ENCODE measurements at places on chromosomes 5 and 9. TPM values are rescaled to one million over a fixed set of nuclear protein-coding genes. Genes with fewer than 3 reads are reported as not detected.
A peak's percentile ranks its signal among the peaks of the same experiment; 100 is the strongest.

The RANBP6 gene
- polyA plus RNA-seq: 8.2 TPM

GRCh38 chr9:134069480-134070399 is 1.9 kb upstream of the BRD3 start:
- H3K27me3 ChIP-seq: peaks cover 12% of the 10 kb centered on the region
- no peak for DNase-seq
- peaks cover 4% of the 10 kb centered on the region for H3K4me1 ChIP-seq
- no peaks in the 10 kb centered on the region for H3K36me3 ChIP-seq
- H3K27ac ChIP-seq: no peak overlapping the region
- no peak overlapping the region for H3K4me3 ChIP-seq

DNA sequence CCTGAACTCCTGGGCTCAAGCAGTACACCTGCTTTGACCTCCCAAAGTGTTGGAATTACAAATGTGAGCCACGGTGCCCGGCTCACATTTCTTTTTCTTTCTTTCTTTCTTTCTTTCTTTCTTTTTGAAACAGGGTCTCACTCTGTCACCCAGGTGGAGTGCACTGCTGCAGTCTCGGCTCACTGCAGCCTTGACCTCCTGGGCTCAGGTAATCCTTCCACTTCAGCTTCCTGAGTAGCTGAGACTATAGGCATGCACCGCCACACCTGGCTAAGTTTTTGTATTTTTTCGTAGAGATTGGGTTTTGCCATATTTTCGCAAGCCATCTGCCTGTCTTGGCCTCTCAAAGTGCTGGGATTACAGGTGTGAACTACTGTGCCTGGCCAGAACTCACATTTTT is 183.7 kb downstream of the CCDC171 start:
- DNase-seq: no peak
- H3K4me3 ChIP-seq: no peak overlapping the region
- H3K36me3 ChIP-seq: no peaks in the 10 kb centered on the region
- peaks cover 6% of the 10 kb centered on the region for H3K4me1 ChIP-seq
- no peak overlapping the region for H3K27ac ChIP-seq

DNA sequence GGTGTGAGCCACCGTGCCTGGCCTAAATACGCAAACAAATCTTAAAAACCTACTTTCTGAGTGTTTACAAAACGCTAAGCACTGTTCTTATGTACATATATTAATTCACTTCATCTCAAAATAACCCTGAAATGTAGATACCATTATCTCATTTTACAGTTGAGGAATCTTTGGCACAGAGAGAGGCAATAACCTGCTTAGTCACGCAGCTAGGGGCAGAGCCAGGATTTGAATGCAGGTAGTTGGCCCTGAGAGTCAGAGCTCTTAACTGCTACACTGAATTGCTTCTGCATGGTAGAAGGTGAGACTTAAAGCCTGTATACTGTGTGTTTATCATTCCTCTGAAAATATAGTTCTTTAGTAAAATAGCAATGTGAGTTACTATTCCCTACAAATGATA is 21.9 kb downstream of the ARHGEF37 start:
- no peaks in the 10 kb centered on the region for H3K27me3 ChIP-seq
- DNase-seq: no peak
- no peak overlapping the region for H3K4me3 ChIP-seq
- peaks cover 7% of the 10 kb centered on the region for H3K4me1 ChIP-seq
- no peaks in the 10 kb centered on the region for H3K36me3 ChIP-seq

The PCDHGA1 gene
- not detected for polyA plus RNA-seq

DNA sequence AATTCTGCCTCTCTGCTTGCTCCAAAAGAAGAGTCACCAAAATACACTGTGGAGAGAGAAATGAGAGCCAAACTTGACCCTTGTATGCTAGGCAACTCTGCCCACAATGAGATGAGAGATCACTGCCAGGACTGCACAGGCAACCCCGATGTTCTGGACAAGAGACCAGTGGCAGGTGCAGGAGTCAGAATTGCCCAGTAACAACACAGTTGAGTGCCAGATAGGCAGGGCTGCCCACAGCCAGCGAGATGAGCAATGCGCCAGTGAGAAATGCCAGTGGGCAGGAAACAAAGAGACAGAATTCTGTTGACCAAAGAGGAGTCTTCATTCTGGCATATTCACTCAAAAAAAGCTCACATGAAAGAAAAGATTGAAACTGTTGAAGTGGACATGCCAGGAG is 570.7 kb downstream of the CAAP1 start:
- no peaks in the 10 kb centered on the region for H3K36me3 ChIP-seq
- H3K27me3 ChIP-seq: no peaks in the 10 kb centered on the region
- no peak overlapping the region for H3K4me3 ChIP-seq
- no peaks in the 10 kb centered on the region for H3K4me1 ChIP-seq

The NFIL3 gene
- 90.7 TPM for polyA plus RNA-seq

- no peak overlapping the region for H3K4me3 ChIP-seq
- no peak overlapping the region for H3K27ac ChIP-seq
- DNase-seq: no peak
- H3K27me3 ChIP-seq: no peaks in the 10 kb centered on the region
- peaks cover 6% of the 10 kb centered on the region for H3K4me1 ChIP-seq
These were observed 207.6 kb upstream of the S1PR3 start for GRCh38 chr9:88783711-88784083.

DNA sequence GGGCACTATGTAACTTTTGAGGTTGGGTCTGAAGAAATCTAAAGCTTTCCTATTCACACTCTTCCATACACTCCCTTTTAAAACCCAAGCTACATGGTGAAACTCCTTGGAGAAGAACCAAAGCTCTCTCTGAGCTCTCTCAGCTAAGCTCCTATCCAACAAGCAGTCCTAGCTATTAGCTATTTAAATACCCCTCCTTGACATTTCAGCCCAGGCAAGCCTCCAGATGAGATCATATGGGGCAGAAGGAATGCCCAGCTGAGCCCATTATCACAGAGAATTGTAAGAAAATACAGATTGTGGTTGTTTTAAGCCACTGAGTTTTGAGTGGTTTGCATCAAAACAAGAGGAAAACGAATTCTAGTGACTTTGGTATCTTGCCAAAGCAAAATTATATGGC is 15.2 kb downstream of the HSPB3 start:
- no peak overlapping the region for H3K4me3 ChIP-seq
- H3K36me3 ChIP-seq: no peaks in the 10 kb centered on the region
- H3K27ac ChIP-seq: no peak overlapping the region
- peaks cover 9% of the 10 kb centered on the region for H3K4me1 ChIP-seq
- no peak for DNase-seq

DNA sequence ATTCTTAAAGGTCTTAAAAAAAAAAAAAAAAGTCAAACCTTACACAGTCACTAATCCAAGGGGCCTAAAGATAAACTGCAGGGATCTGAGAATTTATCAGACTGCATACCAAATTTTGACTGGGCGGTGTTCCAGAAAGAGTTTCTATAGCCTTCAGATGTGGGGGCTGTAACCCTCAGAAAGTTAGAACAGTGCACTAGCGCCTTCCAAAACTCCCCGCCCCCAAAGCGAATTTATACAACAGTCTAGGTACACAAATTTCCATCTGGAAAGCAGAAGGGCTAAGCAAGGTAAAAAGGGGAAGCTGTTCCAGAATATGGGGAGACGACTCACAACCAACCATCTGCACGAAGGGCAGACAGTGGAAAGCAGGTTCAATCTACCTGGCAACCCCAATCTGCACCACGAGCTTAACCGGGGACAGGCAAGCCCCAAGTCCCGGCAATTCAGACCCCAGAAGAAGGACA is 813 bp downstream of the ERMP1 start:
- H3K27ac ChIP-seq: peak overlapping the region; percentile 75
- no peaks in the 10 kb centered on the region for H3K27me3 ChIP-seq
- DNase-seq: peak; percentile 14
- H3K4me1 ChIP-seq: peaks cover 14% of the 10 kb centered on the region
- H3K36me3 ChIP-seq: no peaks in the 10 kb centered on the region
- peak overlapping the region; percentile 34 for H3K4me3 ChIP-seq

DNA sequence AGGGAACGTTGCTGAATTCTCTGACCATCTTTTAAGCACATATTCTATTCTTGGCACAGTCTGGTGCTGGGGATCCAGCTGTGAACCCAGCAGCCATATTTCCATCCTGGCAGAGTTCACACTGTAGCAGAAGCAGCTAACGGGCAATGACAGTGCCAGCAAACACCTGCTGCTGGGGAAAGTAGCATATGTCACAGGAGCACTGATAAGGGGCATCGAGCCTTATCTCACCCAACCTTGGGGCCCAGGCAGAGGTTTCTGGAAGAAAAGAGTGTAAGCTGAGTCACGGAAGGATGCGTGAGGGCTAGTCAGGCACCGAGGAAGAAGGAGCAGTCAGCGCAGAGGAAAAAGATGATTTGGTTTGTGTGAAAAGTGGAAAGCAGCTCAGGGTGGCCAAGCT is 1.1 kb downstream of the NDOR1 start:
- H3K36me3 ChIP-seq: no peaks in the 10 kb centered on the region
- H3K27me3 ChIP-seq: no peaks in the 10 kb centered on the region
- H3K4me1 ChIP-seq: peaks cover 23% of the 10 kb centered on the region

The SPAAR gene
- polyA plus RNA-seq: 0.52 TPM

The PCDHGA2 gene
- polyA plus RNA-seq: 0.10 TPM

GRCh38 chr5:177362610-177363507 is 5.1 kb downstream of the RGS14 start:
- no peaks in the 10 kb centered on the region for H3K27me3 ChIP-seq
- H3K4me1 ChIP-seq: peaks cover 29% of the 10 kb centered on the region
- H3K4me3 ChIP-seq: peak overlapping the region; percentile 57
- peak overlapping the region; percentile 41 for H3K27ac ChIP-seq
- no peaks in the 10 kb centered on the region for H3K36me3 ChIP-seq

DNA sequence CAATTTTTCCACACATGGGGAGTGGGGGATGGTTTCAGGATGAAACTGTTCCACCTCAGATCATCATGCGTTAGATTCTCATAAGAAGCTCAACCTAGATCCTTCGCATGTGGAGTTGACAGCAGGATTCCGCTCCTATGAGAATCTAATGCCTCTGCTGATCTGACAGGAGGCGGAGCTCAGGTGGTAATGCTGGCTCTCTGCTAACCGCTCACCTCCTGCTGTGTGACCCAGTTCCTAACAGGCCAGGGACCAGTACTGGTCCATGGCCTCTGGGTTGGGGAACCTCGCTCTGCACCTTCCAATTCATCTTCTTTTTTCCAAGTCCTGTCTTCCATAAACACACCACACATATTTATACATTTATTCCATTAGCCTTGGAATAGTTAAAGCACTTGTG is 33.0 kb downstream of the POU5F2 start:
- no peak overlapping the region for H3K4me3 ChIP-seq
- H3K27ac ChIP-seq: no peak overlapping the region
- DNase-seq: no peak
- H3K4me1 ChIP-seq: no peaks in the 10 kb centered on the region

The SOHLH1 gene
- polyA plus RNA-seq: not detected

DNA sequence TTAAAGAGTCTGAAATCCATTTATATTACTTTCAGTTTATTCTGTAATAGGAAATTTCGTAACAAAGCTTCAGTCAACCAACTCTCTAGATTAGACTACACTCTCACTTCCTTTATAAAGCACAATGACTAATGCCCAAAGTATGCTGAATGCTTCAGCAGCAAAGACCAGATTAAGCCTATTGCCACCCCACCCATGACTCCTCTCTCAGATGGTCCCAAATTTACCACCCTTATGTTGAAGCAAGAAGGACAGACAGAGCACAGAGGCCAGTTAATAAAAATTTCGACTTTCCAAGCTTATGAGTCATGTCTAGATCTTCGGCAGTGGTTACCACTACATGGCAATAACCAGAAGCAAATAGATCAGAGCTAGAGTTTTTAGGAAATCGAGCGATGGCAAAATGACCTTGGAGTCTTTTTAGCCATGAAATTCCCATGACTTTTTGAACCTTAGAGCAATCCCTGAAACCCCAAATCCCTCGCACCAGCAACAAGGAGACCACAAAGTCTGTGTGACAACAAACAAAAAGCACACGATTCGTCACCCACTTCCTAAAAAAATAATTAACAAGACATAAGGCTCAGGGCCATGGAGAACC is 287.8 kb upstream of the RASA1 start:
- H3K36me3 ChIP-seq: no peaks in the 10 kb centered on the region
- H3K4me3 ChIP-seq: no peak overlapping the region
- no peak for DNase-seq
- H3K27ac ChIP-seq: no peak overlapping the region
- no peaks in the 10 kb centered on the region for H3K27me3 ChIP-seq

The TSPAN17 gene
- polyA plus RNA-seq: 27.9 TPM

DNA sequence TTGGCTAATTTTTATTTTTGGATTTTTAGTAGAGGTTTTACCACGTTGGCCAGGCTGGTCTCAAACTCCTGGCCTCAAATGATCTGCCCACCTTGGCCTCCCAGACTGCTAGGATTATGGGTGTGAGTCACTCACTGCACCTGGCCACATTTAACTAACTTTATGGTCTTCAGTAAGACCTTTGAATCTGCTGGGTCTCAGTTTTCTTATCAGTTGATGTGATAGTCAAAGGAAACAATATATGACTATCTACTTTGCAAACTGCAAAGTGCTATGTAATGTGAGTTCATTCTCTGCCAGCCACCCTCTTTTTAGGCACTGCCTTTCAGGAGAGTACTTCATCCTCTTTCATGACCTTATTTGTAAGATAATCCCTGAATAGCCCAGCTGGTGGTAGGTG is 474.7 kb downstream of the PDE4D start:
- H3K27me3 ChIP-seq: no peaks in the 10 kb centered on the region
- peak; percentile 46 for DNase-seq
- H3K4me1 ChIP-seq: peaks cover 20% of the 10 kb centered on the region
- H3K36me3 ChIP-seq: no peaks in the 10 kb centered on the region
- H3K4me3 ChIP-seq: no peak overlapping the region
- no peak overlapping the region for H3K27ac ChIP-seq

The PCDHA8 gene
- 0.13 TPM for polyA plus RNA-seq

The ENHO gene
- 9.4 TPM for polyA plus RNA-seq

DNA sequence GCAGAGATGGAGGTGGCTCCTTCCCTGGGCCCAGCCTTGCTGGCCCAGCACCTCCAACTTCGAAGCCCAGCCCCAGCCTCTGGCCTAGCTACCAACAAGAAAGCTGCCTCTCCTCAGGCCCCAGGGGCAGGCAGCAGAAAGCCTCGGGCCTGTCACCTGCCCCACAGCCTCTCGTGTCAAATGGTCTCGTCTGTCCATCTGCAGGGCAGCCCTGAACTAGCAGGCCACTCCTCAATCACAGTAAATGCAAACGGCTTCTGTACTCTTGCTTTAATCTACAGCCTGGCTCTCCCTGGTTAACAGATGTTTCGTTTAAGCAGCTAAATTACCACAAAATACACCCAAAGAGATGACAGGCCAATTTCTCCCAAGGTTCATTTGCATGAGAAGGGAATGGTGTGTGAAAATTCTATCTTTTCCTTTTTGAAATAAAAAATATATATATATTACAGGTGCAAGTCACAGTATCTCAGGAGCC is 21.5 kb downstream of the VAV2 start:
- H3K4me1 ChIP-seq: peaks cover 41% of the 10 kb centered on the region
- DNase-seq: no peak
- no peaks in the 10 kb centered on the region for H3K27me3 ChIP-seq
- H3K27ac ChIP-seq: peak overlapping the region; percentile 5
- no peaks in the 10 kb centered on the region for H3K36me3 ChIP-seq

GRCh38 chr5:116600876-116601275 is 26.3 kb upstream of the SEMA6A start:
- no peaks in the 10 kb centered on the region for H3K4me1 ChIP-seq
- no peaks in the 10 kb centered on the region for H3K27me3 ChIP-seq
- H3K27ac ChIP-seq: no peak overlapping the region
- no peaks in the 10 kb centered on the region for H3K36me3 ChIP-seq
- no peak overlapping the region for H3K4me3 ChIP-seq
- DNase-seq: no peak

The POU5F2 gene
- polyA plus RNA-seq: 0.55 TPM
